Cerebellum (tissue), 4 donors: ENCODE measurements at places on chromosomes 3 and 15.

GRCh38 chr3:13419505-13420044 lies 547 bp downstream of the NUP210 start:
- DNase-seq: peak; percentile 58

DNA sequence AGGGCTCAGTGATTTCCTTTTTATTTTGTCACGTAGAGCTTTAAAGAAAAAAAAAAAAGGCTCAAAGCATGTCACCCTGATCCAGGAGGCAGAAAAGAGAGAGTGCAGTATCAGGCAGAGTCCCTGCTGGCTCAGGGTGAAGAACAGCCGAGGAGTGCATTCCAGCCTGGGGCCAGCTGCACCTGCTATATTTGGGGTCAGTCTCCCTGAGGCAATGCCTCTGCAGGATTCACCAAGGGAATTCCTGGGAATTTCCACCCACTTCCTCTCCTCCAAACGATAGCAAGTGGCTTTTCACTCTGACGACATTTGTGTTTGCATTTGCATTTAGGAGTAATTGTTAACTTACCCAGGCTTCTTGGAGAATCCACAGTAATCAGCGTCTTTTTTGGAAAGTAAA lies 202.9 kb upstream of the CTNNB1 start:
- no peak for DNase-seq

DNA sequence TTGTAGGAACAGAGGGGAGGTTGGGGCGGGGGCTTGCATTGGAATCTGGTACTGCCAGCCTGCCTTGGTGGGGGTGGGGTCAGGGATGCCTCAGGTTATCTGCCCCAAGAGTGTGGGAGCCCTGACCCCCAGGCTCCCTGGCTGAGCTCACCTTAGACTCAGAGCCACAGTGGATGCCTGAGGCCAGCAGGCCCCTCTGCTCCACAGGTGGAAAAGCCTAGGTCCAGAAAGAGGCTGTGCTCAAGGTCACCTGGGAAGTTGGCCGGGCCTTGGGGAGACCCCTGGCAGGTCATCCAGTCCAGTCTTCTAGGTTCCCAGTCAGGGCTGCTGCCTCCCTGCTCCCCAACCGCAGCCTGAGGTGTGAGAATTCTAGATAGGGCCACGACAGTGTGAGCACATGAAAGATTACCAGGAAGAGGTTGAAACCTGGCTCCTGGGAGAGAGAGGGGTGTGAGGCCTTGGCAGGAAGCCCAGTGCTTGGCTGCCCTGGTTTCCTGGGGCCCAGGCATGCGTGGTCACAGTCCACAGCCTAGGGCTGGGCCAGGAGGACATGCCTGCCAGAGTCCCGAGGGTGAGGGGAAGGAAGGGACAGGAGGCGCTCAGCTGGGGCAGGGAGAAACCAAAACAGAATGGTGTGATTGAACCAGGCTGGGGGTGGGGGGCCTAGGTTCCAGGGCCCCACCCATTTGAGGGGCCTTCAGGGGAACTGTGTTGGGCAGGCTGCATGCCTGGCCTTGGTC lies 4.9 kb downstream of the HDAC11 start:
- peak; percentile 88 for DNase-seq

DNA sequence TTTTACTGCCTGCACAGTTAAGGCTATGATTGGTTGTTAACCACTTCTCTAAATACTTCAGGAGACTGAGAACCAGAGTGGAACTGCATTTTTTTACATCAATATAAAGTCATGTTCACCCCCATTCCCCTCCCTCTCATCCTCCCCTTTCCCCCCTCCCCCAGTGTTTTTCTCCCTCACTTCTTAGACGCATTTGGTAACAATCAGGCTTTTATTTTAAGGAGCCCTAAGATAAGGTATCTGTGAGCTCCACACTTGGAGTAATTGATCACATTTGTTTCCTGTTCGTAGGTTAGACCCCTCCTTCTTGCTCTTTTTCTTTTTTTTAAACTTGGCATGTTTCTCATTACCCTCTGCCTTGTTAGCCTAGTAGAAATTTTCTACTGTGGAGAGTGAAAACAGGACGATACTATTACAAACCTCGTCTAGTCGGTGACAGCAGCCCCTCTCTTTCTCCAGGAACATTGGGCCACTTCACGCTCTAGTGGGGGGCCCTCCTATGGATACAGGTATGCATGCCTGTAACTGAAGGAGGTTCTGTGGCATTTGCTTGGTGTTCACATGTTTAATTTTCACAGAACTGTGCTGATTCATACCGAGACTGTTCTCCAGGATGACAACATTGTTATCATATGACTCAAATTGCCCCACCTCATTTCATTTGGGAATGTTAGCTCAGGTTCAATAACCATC lies 314.4 kb downstream of the MECOM start:
- DNase-seq: no peak

GRCh38 chr3:18469775-18470174 lies 44.6 kb upstream of the SATB1 start:
- no peak for DNase-seq

GRCh38 chr3:79994397-79994796 lies 226.6 kb upstream of the ROBO1 start:
- no peak for DNase-seq

DNA sequence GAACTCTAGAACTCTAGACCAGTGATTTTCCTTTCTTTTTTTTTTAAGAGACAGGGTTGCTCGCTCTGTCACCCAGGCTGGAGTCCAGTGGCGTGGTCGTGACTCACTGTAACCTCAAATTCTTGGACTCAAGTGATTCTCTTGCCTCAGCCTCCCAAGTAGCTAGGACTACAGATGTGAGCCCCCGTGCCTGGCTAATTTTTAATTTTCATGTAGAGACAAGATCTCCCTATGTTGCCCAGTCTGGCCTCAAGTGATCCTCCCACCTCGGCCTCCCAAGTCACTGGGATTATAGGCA lies 359.6 kb downstream of the SHQ1 start:
- DNase-seq: no peak

DNA sequence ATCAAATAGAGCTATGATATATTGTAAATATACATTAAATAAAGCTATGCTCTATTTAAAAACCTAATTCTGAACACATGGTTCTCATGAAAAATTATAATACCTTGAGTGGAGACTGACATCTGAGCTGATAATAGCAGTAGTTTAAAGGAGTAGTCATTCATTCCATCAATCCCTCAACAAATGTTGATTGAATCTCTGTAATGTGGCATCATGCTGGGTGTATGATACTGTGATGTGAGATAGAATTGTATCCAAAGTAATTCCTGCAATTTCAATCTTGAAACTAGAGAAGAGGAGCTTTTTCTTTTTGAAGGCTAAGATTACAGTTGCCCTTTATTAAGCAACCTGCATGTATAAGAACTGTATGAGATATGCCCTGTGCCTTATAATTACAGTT lies 63.1 kb downstream of the ADAMTSL3 start:
- no peak for DNase-seq

GRCh38 chr3:9064850-9065249 lies 101.6 kb upstream of the RAD18 start:
- DNase-seq: no peak

DNA sequence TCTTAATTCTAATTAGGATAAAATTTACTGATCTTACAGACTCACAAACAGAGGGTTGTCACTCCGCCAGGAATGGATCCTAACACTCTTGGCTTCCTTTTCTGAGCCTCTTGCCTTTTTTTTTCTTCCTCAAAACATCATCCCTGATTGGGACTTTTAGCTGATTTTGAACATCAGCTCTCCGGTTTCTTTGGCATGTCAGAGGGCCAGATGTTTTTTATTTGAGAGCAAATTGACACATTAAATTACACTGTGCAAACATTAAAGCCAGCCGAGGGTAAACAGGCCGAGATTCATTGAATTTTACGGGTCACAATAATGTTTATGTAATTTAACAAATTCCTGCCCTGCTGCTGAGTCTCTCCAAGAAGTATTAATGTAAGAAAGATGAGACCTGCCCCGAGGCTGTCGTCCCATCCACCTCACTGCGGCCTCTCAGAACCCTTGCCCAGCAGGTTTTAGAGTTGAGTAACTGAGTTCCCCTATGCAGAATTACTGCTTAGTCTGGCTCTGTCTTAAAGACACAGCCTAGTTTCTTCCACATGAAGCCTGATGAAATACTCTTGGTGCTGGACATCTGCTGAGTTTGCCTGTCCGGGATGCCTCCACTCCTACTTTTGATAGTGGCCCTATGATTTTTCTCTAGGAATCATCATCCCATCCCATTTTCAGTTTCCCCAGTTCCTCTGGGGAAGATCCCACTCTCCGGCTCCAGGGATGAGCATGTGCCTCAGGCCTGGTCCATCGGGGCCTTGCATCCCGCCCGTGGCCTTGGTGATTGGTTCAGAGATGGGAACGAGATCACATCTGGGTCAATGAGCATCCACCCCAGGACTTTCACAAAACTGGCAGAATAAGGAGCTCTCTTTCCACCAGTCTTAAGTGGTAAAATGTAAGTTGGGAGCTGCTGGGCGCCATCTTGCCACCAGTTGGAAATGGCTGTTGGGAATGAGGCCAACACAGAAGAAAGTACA lies 226.6 kb upstream of the TLE3 start:
- no peak for DNase-seq

DNA sequence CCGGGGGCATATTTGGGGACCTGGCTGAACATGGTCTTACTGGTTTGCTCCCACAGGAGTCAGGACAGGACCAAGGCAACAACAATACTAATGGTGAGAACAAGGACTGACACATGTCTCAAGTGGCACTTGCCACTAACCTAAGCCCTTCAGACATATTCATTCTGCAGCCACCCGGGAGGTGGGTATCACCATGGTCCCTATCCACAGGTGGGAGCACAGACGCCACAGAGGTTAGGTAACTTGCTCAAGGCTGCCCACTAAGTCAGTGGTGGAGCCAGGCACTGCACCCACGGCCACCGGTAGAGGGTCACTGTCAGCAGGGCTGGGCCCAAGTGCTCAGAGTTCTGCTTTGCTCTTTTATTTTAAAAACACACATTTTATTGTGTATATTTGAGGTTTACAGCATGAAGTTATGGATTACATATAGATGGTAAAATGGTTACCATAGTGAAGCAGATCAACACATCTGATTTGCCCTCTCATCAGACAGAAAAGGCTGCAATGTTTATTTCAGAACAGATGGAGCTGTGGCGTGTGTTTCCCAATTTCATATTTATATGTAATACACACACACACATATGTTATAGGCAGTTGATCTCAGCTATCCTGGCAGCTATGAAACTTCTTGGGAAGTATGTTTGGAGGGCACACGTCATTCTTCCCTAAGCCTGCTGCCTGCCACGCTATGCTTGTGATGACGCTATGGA lies 30.0 kb upstream of the SLC41A3 start:
- DNase-seq: no peak

DNA sequence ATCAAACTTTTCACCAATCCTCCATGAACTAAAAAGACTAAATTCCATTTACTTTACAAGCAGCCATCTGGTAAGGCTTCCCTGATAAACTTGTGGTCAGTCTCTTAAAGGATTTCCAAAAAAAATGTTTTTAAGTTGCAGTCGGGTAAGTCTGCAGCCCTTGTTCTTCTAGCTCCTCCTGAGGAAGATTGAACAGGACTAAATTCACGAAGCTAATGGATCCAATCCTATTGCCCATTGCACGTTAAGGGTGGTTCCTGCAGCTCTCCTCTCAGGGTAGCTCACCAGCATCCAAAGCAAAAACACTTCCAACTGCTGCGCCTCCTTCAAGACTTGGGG lies 2.8 kb downstream of the HES1 start:
- DNase-seq: no peak

DNA sequence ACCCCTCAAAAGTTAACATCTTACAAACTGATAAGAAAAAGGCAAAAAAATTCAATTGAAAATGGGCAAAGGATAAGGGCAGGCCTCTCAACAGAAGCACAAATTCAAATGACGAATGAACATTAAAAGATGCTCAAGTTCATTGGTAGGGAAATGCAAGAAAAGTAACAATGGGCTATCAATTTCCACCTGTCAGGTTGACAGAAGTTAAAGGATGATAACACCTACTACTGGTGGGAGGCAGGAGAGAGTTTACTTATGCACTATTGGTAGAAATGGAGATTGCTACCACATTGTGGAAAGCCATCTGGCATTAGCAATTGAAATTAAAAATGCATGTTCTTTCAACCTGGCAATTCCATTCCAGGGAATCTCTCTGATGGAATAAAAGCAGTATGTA lies 35.6 kb upstream of the TNFAIP8L3 start:
- DNase-seq: no peak

DNA sequence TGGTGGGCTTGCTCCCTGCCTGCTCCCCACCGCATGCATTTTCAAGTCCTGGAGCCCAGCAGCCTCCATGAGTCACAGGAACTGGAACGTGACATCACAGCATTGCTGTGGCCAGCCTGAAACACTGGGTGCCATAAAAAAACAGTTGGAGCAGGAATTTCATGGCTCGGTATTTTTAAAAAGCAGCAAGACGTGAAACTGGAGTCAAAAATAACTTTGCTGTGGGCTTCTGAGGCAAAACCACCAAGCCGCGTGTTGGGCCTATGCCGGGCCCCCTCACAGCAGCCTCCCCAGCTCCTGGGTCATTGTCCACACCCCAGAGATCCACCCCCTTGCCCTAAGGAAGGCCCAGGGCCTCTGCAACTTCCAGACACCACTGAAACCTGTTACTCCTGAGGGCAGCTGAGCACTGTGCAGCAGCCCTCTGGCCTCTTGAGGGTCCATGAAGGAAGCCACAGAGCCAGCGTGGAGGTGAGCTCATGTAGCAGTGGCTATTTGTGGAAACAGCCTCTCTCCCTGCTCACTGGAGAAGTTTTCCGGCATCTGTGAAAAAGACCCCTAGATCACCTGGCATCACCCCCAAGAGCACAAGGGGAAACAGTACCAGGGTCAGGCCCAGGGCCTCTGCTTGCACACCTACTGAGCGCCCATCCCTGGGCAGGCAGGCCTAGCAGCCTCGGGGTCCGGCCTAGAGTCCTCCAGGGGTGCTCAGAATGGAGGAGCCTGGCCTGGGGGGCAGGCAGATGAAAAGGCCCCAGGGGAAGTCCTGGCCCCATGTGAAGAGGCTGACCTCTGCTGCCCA lies 34.0 kb upstream of the DUSP7 start:
- DNase-seq: no peak

DNA sequence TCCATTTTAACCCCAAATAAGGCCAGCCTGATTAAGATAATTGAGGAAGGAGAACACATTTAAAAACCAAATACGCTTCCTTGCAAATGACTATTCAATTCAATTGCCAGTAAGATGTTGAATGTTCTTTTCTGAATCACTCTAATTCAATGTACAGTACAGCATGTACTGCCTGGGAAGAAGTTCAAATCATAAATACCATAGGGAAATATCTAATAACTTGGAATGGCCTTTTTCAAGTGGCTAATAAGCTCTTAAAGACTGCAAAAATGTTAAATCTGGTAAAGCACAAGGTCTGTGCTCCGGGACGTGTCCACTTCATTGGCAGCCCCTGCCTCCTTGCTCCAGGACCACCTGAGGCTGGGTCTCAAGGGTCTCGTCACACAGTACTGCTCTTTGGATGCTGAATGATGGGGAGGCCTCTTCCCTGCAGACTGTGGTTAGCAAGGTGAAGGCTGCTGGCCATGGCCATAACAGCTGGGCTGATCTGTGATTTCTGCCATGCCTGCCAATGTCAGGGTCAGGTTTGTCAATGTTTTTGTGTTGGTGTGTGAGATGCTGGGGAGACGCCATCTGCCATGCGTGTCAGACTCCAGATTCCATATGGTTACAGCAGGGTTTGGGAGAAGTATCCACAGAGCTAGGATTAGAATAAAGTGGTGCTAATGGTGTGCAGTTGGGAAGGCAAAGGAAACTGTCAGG lies 300.5 kb downstream of the ADAMTS17 start:
- peak; percentile 43 for DNase-seq

GRCh38 chr3:18982920-18983319 lies 165.4 kb upstream of the KCNH8 start:
- DNase-seq: no peak
